ENCODE measurements at places on chromosomes 6 and 20. TPM values are rescaled to one million over a fixed set of nuclear protein-coding genes. Genes with fewer than 3 reads are reported as not detected.
A peak's percentile ranks its signal among the peaks of the same experiment; 100 is the strongest.

Gene MCM3
- total RNA-seq, result 22.2 TPM

Gene ADGRF1
- not detected for total RNA-seq

Gene RSPO3
- 30.4 TPM for total RNA-seq

Gene TNFRSF6B
- 4.7 TPM for total RNA-seq

Gene CRYBG1
- 27.4 TPM for total RNA-seq

Gene CRISP2
- not detected for total RNA-seq

Gene PTCRA
- not detected for total RNA-seq

DNA sequence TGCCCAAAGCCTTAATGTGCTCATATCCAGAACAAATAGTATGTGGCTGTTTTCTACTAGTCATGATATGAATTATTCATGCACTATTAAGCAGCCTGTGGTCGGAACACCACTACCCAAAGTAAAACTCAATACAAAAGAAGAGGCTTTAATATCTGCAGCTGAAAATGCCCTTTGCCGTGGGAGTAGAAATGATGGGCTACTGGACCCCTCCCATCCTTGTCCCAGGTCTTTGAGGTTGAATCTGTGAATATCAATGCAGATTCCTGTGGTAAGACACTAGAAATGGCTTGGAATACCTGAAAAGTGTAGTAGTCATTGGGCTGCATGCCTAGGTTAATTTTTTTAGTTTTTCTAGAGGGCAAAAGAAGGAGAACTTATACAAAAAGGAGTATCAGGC is 303.7 kb downstream of the TBC1D7 start:
- no peak for DNase-seq

GRCh38 chr6:14337152-14337551 is 219.6 kb downstream of the CD83 start:
- no peak for DNase-seq

DNA sequence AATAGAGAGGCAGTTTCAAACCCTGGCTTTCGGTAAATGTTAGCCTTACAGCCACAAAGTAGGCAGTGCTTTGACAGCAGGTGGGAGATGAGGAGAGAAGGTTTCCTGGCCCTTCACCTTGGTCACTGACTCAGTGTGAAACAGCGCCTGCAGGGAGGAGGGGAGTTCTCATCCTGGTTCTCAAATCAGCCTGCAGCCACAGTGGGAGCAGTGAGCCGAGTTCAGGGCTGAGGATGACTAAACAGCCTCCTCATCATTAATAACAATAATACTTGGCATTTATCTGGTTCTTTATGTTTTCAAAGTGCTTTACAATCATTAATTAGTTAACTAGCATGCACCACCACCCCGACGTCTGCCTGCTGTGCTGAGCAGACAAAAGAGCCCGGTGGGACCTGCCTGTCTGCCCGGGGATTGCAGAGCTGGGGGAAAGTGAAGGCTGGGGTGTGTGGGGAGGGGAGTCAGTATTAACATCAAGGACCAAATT is 59.6 kb downstream of the PRDM1 start:
- DNase-seq, result no peak

DNA sequence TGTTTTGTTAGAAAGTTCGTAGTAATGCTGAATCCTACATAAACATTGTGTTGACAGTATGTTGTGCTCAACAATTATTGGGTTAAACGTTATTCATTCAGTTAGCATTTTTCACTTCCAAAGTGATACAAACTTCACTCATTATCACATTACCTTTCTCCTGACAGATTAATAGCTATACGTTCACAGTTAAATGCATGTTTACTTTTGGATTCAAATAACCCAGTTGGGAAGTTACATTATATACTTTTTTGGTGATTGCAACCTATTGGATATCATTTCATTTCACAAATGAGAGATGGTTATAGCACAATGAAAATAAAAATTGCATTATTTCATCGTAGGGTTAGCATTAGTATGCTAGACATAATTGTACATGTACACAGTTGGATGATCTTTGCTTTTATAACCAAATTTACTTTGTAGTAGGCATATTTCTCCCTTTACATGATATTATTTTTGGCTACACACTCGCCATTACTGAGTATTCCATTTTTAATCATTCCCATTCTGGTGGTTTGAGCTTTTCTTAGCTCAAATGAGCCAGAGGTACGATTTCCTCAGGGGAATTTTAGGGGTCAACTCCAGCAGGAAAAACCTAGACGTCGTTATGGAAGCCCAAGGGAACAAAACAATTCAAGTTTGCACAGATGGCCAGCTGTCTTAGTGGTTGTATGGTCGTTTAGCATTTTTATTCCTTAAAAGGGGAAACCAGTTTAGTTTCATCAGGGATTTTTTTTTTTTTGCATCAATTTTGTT is 2.1 kb upstream of the HIVEP1 start:
- DNase-seq, result no peak

- DNase-seq, result no peak
These were observed 99.7 kb downstream of the FAM50B start for GRCh38 chr6:3948866-3949265.

- no peak for DNase-seq
These were observed 34.7 kb upstream of the SCP2D1 start for GRCh38 chr20:18778690-18779392.

DNA sequence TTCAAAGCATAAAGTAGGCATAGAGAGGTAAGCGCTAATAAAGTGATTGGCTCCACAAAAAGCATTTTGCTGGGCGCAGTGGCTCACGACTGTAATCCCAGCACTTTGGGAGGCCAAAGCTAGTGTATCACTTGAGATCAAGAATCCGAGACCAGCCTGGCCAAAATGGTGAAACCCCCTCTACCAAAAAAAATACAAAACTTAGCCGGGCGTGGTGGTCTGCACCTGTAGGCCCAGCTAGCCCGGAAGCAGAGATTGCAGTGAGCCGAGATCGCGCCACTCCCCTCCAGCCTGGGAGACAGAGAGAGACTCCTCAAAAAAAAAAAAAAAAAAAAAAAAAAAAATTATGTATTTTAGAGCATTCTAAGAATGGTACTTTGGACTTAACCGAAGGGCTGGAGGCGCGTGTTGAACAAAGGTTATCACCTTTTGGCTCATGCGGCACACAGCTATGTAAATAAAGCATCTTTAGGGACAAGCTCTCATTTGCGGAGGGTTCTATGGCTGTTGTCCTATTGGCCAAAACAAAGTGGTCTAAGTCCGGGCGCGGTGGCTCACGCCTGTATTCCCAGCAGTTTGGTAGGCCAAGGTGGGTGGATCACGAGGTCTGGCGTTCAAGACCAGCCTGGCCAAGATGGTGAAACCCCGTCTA is 17.4 kb downstream of the HFE start:
- DNase-seq, result no peak

- DNase-seq, result no peak
These were observed 265.5 kb upstream of the EXOC2 start for GRCh38 chr6:958488-958887.

- DNase-seq, result no peak
These were observed 12.5 kb upstream of the FERMT1 start for GRCh38 chr20:6135347-6135746.

DNA sequence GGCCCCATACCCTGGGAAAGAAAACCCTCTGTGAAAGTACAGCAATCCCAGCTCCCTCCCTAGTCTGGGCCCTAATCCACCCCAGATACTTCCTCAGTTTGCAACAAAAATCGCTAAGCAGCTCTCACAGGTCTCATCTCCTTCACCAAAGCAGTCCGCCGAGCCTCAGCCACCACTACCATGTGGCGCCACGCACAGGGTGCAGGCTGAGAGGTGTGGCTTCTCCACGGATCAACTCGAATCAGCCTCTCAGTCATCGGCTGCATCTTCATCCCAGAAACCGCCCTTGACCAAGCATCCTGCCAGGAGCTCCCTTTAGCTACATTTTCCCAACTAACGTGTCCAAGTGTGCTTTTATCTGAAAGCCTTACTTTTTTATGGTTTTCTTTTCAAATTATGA is 50.7 kb downstream of the ANKRD60 start:
- DNase-seq, result no peak

- DNase-seq, result peak; percentile 43
These were observed 18.9 kb upstream of the SYNJ2 start for GRCh38 chr6:157962601-157963302.

DNA sequence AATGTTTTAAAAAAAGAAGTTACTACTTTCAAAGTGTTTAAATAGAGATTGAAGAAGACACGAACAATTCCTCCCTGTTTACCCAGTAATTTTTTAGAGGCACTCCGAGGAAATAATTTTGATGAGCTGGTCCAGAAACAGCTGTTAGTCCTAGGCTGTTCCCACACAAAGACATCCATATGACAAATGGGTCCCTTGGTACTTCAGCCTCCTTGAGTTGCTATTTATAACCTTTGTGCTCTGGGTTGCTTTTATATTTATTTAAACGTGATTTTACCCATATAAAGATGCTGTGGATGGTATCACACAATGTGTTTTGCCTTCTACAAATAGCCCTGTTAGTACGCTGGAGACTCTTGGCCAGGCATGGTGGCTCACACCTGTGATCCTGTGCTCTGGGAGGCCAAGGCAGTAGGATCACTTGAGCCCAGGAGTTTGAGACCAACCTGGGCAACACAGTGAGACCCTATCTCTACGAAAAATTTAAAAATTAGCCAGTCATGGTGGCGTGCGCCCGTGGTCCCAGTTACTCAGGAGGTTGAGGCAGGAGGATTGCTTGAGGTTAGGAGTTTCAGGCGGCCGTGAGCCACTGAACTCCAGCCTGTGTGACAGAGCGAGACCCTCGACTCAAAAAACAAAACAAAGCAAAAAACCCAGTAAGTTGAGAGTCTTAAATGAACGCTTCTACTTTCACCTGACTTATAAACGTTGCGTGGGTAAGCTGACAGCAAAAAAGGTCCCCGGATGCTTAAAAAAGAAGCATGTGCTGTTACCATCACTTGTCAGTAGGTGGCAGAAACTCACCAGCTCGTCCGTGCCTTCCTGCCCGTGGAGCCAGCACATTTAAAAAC is 56.9 kb upstream of the ARMH2 start:
- no peak for DNase-seq

- DNase-seq, result no peak
These were observed 5.4 kb downstream of the NOX3 start for GRCh38 chr6:155450240-155450581.

- DNase-seq, result no peak
These were observed 87.5 kb downstream of the TRERF1 start for GRCh38 chr6:42363926-42364849.

GRCh38 chr20:23037017-23037481 is 1.9 kb downstream of the SSTR4 start:
- no peak for DNase-seq

GRCh38 chr6:36688063-36688738 is 9.4 kb upstream of the RAB44 start:
- peak; percentile 37 for DNase-seq

- DNase-seq, result no peak
These were observed 130.8 kb downstream of the TIAM2 start for GRCh38 chr6:155125906-155126305.

DNA sequence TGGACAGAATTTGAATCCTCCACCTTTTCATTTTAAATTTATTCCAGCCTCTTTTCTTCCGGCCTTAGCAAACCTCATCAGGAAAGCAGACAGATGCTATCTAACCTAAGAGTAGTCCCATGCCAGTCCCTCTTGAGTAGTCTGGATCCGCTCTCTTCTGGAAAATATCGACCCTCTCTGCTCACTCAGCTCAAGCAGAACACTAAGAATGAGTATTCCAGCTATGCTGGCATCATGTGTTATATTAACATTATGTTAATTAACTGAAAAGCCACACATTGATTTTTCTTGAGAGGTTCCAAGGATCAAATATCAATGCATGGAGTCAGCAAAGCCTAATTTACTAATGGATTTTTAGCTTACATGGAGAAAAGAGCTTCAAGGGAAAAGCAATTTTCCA is 161.4 kb downstream of the ID4 start:
- DNase-seq, result no peak

GRCh38 chr6:151763938-151764680 is 43.4 kb upstream of the ESR1 start:
- peak; percentile 91 for DNase-seq
